GM12891 (cell line): ENCODE measurements at places on chromosomes 6 and 20.

DNA sequence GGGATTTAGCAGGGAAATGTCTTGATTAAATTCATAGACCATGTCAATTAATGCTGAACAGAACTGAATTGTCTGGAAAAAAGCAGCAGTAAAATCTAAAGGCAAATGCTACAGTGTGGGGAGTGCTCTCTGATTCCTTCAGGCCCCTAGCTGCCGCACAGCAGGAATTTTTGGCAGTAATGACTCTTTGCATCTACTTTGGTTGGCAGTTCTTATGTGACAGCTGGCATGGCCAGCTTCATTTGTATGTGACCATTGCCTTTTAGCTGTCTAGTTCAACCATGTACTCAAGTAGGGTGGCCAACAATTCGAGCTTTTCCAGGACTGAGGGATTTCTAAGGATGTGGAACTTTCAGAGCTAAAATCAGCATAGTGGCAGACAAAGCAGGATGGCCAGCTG, 499.1 kb upstream of the MAN1A1 start:
- no peak for DNase-seq

- DNase-seq = no peak
Measured at GRCh38 chr20:57496592-57496991, 28.3 kb downstream of the CTCFL start.

DNA sequence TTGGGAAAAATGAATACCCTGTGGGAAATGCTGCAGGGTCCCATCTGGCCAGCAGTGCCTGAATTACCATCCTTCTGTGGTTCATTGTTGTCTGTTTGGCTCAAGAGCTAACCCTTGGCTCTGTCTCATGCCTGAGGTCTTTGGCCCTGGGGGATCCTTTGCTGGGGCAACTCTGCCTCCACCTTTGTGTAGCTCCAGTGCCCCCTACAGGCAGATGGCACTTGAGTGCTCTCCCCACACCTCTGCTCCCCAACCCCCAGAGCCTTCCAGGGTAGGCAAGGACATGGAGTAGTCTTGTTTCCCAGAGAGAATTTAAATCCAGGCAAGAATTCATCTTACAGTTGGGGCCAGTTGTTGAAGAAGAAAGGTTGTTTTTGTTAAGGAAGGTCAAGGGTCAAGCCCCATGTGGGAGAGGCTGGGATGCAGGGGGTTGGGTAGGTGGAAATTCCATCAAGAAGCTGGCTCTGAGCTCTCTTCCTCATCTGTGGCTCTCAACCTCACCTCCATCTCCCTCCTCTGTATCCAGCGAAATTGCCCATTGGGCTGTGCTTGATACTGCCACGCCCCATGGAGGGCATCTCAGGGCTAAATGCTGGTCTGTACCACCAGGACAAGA, 44.2 kb downstream of the ZNF831 start:
- DNase-seq = peak; percentile 86

DNA sequence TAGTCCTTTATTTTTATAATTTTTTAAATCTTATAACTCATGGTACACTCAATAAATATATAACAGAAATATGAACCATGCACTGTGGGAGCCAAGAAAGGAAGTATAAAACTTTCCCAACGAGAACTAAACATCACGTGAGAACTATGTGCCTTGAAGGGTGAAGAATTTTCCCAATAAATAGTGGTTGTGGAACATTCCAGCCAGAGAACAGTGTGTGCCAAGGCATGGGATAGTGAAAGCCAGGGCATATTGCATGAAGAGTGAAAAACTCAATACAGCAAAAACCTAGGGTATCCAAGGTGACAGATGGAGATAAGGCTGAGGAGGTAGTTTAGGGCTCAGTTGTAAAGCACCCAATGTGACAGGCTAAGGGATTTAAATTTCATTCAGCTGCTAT, 86.1 kb downstream of the SIM1 start:
- DNase-seq = no peak

- no peak for DNase-seq
Measured at GRCh38 chr6:20693466-20694063, 159.3 kb downstream of the CDKAL1 start.

- DNase-seq = no peak
Measured at GRCh38 chr20:62403331-62403730, 3.8 kb downstream of the CABLES2 start.

DNA sequence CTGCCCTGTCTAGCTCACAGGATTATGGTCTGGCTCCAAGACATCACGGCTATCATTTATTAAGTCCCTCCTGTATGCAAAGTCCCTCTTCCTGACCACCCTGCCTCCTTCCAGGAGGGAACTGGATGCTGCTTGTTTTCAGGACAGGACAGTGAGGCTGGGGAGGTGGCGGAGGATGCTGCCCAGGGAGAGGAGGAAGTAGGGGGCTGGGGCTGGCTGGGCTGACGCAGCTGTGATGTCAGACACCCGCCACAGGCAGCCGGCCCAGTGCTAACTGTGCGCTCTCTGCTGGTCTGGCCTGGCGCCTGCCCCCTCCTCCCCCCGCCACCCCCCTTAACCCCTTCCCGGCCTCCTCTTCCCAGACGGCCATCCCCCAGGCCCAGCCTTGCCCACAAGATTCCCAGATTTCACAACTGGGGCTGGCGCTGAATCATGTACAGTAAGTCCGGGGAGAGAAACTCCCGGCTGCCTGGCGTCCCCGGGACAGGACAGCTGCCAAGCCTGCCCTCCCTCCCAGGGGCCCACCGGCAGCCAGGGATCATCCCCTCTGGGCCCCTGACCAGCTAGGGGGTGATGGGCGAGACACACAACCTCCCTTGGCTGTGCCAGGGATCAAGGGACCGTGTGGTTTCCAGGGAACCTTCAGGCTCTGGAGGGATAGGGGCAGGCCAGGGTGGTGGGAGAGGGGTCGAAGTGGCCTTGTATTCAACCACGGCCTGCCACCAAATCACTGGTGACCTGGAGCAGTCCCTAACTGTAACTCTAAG, 118.1 kb downstream of the CEBPB start:
- DNase-seq = no peak

- no peak for DNase-seq
Measured at GRCh38 chr6:137754366-137754765, 112.7 kb upstream of the TNFAIP3 start.

- DNase-seq = no peak
Measured at GRCh38 chr6:107943626-107944439, 14.2 kb downstream of the SEC63 start.

GRCh38 chr6:167660424-167660823, 166.3 kb upstream of the AFDN start:
- DNase-seq = no peak

GRCh38 chr6:136016228-136017225, 165.0 kb downstream of the PDE7B start:
- DNase-seq = no peak

DNA sequence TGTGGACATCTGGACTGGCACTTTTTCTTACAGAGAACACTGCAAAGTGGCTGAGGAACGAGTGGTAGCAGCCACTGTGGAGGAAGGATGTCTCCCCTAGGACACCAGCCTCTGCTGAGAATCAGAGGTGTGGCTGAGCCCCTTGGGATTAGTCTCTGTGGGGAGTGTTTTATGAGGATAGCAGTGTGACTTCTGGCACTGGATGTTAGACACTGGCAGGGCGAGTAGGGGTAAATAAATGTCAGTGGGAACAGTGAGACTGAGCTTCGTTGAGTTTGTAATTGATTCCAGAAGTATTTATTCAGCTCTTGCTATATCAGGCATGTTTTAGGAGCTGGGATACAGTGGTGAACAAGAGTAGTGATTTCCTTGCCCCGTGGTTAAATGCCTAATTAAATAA, 124.0 kb downstream of the JARID2 start:
- no peak for DNase-seq

DNA sequence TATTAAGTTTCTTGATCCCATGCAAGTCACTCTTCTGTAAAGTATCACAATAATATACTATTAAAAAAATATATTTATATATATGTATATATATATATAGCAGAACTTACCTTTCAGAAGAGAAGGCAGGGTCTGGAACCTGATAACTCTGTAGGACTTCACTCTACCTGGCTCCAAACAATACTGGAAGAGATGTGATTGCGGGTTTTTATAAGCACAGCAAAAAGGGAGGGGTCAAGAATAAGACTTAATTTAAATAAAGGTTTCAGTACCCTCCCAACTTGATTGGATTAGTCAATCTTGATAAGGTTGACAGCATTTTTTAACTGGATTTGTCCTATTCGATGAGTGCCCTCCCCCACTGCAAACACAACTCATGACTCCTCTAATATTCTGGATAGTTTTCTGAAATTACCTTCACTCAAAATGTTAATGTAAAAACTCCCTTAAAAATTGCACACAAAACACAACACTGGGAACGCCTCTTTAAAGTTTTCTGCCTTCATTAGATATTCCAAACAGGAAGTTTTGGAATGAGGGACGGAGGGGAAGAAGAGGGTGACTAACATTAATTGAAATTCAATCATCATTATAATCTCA, 4.0 kb upstream of the ZNF217 start:
- DNase-seq = no peak

DNA sequence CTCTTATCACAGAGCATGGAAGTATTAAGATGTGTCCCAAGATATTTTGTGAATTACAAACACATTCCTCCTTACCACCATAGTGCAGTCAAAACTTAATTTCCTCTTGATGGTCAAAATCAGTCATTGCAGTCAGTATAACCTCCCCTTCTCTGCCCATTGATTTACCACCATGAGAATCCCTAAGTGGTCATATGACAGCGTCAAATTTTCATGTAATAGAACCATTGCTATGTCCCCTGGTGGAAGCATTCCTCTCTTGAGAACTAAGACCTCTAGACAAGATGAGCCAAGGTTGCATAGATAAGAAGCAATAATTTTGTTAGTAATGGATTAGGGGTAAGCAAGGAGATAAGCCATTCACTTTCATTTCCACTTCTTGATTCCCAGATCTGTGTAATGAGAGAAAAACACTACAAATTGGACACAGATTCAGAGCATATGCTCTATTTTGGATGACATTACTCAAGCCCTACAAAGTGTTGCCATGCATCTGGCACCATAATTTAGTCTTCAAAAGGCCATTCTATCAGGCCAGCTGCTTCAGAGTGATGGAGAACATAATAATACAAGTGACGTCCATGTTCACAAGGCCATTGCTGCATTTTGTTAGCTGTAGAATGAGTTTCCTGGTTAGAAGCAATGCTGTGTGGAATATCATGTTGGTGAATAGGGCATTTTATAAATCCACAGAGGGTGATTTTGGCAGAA, 49.6 kb upstream of the PDE7B start:
- DNase-seq = no peak

DNA sequence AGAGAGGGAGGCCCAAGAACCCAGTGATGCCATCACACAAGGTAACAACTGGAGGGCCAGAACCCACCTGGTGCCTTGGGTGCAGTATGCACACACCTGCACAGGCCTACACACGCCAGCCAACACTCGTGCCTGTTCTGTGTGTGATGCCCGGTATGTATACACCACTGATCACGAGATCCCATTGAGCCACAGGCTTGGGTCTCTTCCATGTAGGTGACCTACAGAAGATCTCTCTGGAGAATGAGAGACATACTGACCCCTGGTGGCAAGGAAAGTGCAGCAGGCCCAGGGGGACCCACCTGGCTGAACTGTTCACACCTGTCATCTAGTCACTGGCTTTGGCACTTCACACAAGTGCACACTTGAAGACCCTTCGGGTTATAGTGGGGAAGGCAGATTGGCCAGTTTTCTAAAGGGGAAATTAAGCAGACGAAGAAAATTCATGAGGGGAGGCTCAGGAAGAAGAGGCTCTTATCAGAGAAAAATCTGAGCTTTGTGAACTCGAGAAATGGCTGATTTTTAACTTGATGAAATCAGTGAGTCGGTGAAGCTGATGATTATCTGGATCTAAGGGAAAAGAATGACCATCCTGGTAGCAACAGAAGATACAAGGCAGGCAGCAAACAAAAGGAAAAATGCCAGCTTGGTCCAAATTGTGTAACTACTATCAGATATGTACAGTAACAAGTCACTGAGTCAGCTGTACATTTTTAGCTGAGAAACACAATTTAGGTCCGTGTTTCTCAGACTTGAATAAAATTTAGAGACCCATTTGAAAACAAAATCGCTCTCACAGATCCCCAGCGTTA, 69.1 kb upstream of the PBOV1 start:
- peak; percentile 41 for DNase-seq

DNA sequence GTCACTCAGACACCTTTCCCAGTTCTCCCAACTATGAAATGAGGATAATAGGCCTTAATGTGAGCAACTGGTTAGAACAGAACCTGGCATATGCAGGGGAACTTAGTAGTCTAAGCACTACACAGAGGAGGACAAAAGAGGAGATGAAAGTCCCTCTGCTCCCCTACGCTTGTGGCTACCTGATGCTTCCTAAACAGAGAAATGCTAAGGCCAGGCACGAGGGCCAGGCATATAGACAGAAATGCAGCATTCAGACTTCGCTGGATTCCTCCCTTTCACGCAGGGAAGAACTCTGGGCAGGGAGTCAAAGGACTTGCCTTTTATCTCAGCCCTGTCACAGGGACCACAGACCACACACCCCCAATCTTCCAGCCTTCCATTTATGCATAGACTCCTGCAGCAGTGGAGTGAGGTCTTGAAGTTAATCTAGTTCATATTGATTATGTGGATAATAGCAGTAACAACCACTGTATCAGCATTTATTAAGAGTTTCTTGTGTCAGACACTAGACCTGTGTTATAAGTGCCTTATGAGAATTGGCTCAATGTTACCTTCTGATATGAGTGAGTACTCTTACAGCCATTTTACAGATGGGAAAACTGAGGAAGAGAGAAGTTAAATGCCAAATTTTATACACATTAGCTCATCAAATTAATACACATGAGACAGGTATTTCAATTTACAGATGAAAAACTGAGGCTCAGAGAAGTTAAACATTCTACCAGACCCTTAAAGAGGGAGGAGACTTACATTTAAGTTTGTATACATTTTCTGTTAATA, 27.0 kb upstream of the TRAF3IP2 start:
- no peak for DNase-seq

- DNase-seq = no peak
Measured at GRCh38 chr6:61867635-61868034, 418.4 kb downstream of the KHDRBS2 start.

DNA sequence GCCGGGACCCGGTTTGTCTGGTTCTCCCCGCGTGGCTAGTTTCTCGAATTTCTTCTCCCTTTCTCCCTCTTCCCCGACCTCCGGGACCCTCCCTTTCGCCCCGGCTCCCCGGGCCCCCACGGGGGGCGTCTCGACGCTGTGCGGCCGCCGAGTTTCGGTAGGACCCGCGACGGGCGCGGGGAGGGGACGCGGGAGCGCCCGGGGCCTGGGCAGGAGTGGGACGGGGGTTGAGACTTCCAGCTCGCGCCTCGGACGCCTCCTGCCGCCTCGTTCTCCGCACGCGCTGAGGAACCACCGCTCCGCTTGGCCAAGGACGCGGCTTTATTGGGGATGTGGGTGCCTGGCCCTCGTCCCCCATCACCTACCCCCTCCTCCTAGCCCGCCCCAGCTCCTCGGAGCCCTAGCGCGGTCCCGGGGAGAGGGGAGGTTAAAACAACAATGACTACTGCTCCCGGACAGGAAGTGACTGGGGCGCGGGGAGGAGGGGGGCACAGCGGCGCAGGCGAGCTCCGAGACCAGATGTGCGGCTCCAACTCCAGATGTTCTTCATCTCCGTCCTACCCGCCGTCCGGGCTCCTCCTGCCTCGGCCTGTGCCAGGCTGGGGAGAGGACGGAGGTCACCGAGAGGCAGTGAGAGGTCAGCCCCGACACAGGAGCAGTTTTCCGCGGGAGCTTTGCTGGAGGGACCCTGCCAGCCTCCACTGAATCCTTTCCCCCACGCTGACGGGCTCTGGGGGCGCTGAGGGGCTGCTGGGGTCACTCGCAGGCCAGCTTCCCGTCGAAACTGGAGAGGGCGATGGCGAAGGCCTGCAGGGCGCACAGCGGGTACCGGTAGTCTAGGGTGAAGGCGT, 917 bp upstream of the TEAD3 start:
- peak; percentile 57 for DNase-seq
